Retina (tissue), 1 donor: ENCODE measurements at places on chromosomes 1 and 21.
A peak's percentile ranks its signal among the peaks of the same experiment; 100 is the strongest.

DNA sequence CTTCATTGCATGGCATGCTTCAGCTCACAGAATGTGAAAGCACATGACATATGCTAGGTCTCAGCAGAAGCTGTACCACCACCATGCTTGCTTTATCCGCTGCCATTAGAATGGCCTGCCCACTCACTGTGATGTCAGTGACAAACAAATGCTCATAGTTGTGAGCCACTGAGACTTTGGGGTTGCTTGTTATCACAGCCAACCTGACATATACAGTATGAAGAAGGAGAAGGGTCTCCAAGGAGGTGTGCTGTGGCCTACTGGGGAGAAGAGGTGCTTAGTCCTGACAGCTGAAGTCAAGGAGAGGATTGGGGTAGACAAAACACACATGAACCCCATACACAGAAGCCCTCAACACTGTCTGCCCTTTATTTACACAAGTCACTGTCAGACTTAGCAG, 19.5 kb upstream of the TENT5C start:
- no peak for DNase-seq

DNA sequence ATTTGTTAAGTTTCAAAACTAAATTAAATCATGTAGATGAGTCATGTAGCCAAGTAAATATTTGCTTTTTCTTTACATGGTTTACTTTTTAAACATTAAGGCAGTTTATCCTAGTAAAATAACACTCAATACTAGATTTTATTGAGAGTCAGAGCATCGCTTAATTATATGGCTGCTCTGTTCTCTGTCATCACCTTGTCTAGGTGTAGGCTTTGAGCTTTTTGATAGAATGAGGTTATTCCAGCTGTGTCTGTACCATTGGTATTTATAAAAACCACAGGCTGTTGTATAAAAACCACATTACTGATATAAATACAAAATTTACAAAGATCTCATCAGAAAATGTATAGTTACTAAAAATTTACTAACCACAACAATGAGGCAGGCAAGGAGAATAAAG, 42.5 kb upstream of the GPR52 start:
- DNase-seq, result no peak

DNA sequence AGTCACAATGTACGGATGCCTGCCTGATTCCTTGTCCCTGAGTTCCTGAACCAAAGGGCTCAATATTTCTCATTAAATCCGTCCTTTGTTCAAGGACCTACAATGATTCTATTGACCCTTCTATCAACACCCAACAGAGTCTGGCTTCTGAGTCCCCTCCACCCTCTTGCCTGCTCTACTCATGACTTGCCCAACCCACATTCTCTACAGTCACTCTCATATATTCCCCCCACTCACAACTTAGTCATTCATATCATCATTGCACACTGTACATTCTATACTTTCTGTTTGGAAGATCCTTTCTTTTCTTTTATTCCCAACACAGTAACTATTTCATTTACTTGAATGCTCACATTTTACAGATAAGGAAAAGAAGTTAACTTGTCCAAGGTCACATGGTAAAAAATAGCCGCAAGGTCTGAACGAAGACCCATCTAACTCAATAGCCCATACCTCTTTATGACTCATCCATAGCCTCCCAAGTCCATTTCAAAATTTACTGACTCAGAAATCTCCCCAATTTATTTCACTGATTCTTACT, 3.6 kb downstream of the OTUD7B start:
- DNase-seq, result no peak

GRCh38 chr1:8053878-8054567, 27.9 kb upstream of the ERRFI1 start:
- DNase-seq, result no peak

GRCh38 chr1:163813251-163813650, 491.5 kb downstream of the NUF2 start:
- no peak for DNase-seq

DNA sequence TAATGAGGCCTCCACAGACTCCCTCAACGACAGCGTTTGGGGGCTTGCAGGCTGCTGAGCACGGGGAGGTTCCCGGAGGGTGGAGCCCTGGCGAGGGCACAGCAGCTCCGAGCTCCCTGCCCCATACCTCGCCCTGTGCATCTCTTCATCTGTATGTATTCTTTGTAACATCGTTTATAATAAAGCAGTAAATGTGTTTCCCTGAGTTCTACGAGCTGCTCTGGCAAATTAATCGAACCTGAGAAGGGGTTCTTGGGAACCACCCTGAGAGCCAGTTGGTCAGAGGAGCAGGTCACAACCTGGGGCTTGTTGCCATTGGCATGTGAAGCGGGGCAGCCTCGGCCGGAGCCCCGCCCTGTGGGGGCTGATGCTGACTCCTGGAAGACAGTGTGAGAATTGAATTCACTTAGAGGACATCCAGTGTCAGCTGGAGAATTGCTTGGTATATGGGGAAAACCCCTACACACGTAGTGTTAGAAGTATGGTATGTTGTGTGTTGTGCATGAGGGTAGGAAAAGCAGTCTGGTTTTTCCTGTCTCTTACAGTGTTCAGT, 11.5 kb downstream of the SLC37A1 start:
- no peak for DNase-seq

GRCh38 chr1:43279161-43279560, 6.2 kb downstream of the C1orf210 start:
- DNase-seq, result no peak

DNA sequence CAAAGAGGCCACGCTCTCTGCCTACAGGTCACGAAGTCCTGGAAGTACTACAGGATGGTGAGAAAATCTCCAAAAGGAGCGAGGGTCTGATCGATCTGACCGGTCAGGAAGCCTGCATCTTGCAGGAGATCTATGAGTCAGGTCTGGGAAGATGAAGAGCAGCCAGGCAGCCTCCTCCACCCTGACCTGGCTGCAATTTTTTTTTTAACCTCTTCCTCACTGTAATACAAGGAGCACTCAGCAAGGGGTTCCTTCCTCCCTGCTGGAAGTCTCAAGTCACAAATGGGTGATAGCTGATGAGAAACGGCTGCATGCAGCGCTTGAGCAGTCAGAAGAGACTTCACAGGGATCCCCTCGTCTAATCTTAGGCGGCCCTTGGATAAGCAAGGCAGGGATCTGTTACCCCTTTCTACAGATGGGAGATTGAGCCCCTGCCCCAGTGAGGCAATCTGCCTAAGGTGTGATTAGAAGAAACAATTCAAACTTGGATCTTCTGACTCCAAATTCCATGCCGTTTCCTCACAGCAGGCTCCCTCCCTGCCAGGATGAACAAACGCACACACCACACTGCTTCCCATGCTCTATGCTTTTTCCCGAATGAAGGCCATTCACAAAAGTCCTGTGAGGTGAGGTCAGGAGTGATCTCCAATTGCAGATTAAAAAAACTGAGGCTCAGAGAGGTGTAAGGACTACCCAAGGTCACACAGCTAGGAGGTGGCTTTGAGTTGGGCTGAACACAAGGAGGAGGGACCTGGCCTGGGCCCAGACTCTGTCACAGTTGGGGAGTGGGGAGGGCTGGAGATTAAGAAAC, 48.3 kb downstream of the ECE1 start:
- DNase-seq, result no peak

DNA sequence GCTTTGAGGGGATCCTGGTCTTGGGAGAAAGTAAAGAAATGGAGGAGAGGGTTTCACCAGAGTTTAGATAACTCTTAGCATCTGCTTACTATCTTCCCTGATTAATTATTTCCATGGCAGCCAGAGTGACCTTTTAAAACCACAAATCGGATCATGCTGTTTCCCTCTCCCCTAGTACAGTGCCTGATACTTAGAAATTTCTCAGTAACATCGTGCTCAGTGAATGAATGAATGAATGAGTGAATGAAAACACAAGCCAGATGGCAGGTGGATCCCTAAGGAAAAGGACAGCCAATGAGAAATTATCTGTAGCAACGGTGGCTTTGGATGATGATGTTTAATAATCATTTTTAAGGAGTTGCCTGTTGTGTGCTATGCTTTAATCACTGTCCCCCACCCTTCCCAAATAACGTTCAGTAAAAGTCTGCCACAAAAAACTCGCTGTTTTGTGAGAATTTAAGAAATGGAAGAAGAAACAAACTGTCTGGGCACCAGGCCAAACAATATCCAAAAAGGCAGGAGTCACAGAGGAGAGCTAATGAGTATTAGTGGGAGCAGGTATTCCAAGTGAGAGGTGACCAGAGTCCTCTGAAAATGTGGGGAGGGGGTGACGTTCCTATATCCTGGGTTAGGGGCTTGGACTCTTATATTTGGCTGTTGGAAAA, 737 bp upstream of the SMAP2 start:
- DNase-seq, result no peak

- DNase-seq, result no peak
These were observed 13.9 kb downstream of the IL6R start for GRCh38 chr1:154418923-154419619.

DNA sequence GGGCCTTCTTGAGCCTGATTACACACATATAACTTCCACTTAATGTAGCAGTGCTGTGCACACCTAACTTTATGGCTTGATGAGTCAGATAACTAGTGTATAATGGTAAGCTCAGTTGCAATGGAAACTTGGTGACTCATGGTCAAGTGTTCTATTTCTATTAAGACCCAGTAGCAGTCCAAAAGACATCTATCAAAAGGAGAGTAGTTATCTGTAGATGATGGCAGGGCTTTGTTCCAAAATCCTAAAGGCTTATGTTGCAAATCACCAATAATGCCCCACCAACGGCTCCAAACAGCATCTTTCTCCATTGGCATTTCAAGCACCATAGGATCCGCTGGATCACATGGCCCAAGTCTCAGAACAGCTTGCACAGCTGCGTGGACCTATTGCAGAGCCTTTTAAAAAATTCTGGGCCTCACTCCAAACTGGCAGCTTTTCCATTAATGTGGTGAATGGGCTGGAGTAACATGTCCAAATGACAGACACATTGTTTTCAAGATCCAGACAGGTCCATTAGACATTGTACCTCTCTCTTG, 566.8 kb upstream of the USP24 start:
- DNase-seq, result no peak

- DNase-seq, result no peak
These were observed 1441.0 kb downstream of the BRINP3 start for GRCh38 chr1:189036628-189037027.

- no peak for DNase-seq
These were observed 11.2 kb downstream of the OR2W3 start for GRCh38 chr1:247906504-247907047.

- peak; percentile 9 for DNase-seq
These were observed 10.5 kb upstream of the SRP9 start for GRCh38 chr1:225766967-225767633.

DNA sequence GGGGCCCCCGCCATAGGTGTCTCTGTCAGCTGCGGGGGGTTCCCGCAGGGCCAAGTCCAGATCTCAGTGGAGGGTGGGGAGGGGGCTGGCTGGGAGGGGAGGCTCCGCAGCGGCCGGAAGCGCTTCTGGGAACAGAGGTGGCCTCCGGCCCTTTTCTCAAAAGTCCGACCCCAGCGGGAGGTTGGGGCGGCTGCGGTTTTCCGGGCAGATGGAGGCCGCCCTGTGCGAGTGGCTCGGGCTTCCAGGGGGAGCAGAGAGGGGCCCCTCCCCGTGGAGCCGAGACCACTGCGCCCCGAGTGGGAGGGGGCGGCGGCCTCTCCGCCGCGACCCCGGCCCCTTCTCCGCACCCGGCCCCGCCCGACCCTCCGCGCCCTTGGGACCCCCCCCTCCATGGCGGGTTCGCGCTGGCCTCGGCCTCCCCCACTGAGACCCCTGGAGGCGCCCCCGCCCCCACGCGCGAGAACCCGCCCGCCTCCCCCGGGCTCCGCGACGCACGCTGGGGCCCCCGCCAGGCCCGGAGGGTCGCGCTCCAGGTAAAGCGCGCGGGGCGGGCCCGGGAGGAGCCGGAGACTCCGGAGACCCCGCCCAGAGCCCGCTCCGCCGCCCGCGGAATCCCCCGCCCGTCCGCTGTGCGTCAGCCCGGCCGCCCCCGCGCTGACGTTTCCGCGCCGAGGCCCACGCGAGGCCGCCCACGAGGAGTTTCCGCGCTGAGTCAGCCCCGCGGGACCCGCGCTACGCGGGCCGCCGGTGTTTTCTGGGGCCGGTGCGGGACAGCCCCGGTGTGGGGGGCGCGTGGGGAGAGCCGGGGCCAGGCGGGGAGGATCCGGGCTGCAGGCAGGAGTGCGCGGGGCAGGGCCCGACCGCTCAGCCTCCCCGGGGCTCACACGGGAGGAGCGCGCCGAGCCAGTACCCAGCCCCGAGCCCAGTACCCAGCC, 5.2 kb downstream of the TNFRSF18 start:
- no peak for DNase-seq

DNA sequence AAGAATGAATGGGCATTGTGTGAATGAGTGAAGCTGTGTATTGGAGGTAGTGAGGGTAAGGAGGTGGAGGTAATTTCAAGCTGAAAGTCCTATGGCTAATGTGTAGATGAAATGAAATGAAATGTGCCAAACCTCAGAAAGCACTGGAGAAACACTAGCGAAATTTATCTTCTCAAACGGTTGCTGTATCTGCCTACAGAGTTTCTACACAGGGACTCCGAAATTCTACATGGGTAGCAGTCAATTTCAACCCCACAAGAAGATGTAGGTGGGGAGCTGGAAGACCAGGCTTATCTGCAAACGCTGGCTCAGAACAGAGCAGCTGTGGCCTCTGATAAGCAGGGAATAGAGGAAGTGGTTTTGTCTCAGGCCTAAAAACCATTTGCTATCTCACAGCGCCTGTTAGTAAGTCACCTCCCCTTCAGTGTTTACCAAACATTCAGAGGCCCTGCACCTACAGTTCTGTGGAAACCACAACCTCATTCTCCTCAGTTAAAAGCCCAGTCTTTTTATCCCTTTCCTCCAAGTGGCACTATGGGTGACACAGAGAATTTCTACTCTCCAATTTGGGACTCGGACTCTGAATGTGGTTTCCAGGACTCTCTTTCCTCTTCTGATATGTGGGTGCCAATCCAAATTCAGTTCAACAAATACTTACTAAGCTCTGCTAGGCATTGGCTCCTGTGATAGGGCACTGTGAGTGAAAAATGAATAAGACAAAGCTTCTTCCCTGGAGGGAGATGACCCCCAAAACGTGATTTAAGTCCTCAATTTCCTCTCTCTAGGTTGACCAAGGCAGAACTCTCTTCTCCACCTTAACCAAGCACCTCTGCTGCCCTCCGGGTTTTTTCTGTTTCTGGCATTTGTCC, 17.2 kb upstream of the SLAMF6 start:
- DNase-seq, result no peak

DNA sequence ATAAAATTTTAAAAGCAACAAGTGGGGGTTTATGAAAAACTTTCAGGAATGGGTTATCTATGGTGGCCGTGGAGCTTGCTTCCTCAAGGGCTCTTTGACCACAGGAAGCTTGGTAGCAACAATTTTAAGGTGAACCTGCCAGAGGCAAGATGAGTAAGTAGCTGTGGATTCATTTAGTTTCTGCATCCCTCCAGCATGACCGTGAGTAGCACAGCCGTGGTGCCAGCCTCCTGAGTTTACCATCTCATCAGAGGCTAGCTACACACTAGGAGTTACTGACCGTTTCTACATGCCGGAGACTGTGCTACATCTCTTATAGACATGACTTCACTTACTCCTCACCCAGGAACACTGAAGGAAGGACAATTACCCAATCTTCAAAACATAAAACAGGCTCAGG, 30.1 kb upstream of the PLEKHG5 start:
- DNase-seq, result no peak

GRCh38 chr1:199859491-199859933, 168.0 kb upstream of the NR5A2 start:
- DNase-seq, result peak; percentile 38

GRCh38 chr1:156419854-156420204, 50.8 kb downstream of the RHBG start:
- DNase-seq, result no peak
